ENCODE measurements at places on chromosomes 13 and 19. TPM values are rescaled to one million over a fixed set of nuclear protein-coding genes. Genes with fewer than 3 reads are reported as not detected.

DNA sequence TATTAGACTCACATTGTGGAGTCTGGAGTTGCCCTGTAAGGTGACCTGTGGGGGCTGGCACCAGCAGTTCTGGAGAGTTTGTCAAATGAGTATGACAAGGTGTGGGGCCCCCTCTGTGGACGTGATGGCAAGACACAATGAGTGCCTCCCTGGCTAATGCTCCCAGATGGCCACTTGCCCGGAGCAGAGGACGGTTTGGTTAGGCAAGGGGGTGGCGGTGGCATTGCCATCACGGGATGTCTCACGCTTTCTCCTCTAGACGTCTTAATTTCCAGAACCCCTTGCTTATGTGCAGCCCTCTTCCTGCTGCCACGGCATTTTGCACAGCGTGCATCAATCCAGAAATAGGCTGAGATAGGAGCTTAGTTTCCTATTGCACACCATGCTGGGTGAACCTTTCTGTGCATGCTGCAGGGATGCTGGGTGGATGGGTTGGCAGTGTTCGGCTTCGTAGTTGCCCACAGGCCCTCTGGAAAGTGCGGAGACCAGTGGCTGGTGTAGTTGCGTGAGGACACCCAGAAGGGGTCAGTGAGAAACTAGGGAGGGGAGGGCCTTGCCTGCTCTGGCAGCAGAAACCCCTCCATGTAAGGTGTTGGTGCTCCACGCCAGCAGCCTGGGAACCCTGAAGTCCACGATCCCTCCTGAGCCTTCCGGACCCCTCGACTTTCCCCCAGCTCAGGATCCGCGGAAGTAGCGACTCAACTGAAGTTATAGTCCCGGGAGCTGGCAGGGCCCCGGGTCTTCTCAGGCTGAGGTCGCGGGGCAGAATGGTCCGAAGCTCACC lies 18.1 kb upstream of the LRP3 start:
- peaks cover 9% of the 10 kb centered on the region for H3K27me3 ChIP-seq
- peaks cover 5% of the 10 kb centered on the region for H3K36me3 ChIP-seq

The PROZ gene
- not detected for total RNA-seq

DNA sequence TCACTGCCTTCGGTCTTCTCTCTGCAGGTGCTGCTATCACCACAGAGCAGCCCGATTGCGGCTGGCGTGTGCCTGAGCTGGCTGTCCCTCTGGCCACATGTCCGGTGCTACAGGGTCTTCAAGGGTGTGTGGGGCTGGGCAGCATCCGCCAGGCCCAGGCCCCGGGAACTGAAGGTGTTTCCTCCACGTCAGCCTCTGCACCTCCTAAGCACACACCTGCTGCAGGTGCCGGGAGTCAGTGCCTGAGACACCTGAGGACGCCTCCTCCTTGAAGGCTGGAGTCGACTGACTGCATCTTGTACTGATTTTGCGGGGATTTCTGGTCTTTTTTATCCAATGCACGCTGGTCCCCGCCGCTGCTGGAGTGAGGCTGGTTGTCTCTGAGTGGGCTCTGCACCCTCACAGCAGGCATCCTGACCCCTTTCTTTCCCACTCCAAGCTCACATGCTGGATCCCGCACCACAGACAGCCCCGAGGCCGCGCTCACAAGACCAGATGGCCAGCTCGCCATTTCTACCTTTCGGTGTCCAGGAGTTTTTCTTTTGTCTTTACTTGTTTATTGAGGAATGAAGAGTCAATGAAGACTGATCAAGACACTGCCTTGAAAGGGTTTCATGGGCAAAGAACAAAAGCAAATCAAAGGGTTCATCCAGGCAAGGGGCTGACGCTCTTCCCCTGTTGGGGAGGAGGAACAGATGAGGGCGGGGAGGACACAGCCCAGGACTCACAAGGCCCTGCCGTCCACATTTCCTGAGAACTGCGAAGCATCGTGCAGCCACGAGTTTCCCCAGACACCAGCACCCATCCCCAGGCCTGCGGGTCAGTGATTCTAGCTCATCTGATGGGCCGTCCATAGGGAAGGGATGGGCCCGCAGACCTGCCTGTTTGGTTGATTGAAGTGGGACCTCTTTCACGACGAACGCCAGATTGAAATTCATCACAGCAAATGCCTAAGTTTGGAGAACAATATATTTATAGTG lies 203.8 kb upstream of the SOX1 start:
- H3K27me3 ChIP-seq, result peaks cover 2% of the 10 kb centered on the region
- H3K36me3 ChIP-seq, result no peaks in the 10 kb centered on the region
- no peaks in the 10 kb centered on the region for H3K4me1 ChIP-seq
- no peak for DNase-seq

DNA sequence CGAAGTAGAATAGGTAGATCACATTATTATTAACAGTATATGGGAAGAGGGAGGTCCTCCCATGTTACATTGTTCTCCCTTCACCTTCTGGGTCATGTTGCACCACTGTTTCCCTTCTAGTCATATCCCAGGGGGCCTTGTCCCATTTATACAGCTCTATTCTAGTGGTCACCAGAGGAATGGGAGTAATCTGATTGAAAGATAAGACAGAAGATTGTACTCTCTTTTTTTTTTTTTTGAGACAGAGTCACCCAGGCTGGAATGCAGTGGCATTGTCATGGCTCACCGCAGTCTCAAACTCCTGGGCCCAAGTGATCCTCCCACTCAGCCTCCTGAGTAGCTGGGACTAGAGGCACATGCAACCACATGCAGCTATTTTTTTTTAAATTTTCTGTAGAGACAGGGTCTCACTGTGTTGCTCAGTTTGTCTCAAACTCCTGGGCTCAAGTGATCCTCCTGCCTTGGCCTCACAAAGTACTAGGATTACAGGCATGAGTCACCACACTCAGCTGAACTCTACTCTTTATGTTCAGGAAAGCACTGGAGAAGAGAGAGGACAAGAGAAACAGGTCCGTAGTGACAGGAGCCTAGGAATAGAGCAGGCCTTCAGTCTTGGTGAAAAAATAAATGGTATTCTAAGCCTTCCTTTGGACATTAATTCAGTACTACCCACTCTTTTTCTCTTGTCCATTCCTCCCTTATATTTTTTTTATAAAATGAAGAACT lies 4.3 kb upstream of the ZNF529 start:
- no peaks in the 10 kb centered on the region for H3K27me3 ChIP-seq
- H3K4me3 ChIP-seq, result no peak overlapping the region
- no peak for DNase-seq
- no peak overlapping the region for H3K27ac ChIP-seq
